ENCODE measurements at places on chromosomes 3 and 15. TPM values are rescaled to one million over a fixed set of nuclear protein-coding genes. Genes with fewer than 3 reads are reported as not detected.

The TTLL13 gene
- 0.14 TPM for total RNA-seq

The CHRM5 gene
- 0.02 TPM for total RNA-seq

The ZNF660 gene
- total RNA-seq, result not detected

The GOLGA6L9 gene
- 2.6 TPM for total RNA-seq

The TIMMDC1 gene
- 61.0 TPM for total RNA-seq

The MCF2L2 gene
- 0.13 TPM for total RNA-seq

The CORO2B gene
- 3.0 TPM for total RNA-seq

The CCR9 gene
- total RNA-seq, result 0.03 TPM

The CLDN1 gene
- 19.6 TPM for total RNA-seq

The INKA1 gene
- 2.4 TPM for total RNA-seq

The SHC4 gene
- 0.92 TPM for total RNA-seq

The UROC1 gene
- not detected for total RNA-seq

The CLDN16 gene
- total RNA-seq, result 0.03 TPM

The NRROS gene
- total RNA-seq, result not detected

The RLBP1 gene
- 0.13 TPM for total RNA-seq

The DUOX1 gene
- total RNA-seq, result not detected

The CYP1A2 gene
- total RNA-seq, result not detected

The LRRN1 gene
- total RNA-seq, result not detected
